Right renal cortex interstitium (tissue), 3 donors: ENCODE measurements at places on chromosomes 7 and 10. TPM values are rescaled to one million over a fixed set of nuclear protein-coding genes. Genes with fewer than 3 reads are reported as not detected.

- DNase-seq: no peak
These were observed 87.3 kb downstream of the MTPN start for GRCh38 chr7:135889823-135890222.

- DNase-seq: peak; percentile 15
These were observed 604 bp upstream of the SHTN1 start for GRCh38 chr10:117005527-117006055.

GRCh38 chr10:27500886-27501285, 3.2 kb upstream of the RAB18 start:
- DNase-seq: no peak

- no peak for DNase-seq
These were observed 8.6 kb upstream of the CALML3 start for GRCh38 chr10:5515948-5516761.

SORBS1 gene
- 26.6 TPM for polyA plus RNA-seq

CUZD1 gene
- polyA plus RNA-seq: 2.3 TPM

EEPD1 gene
- 6.4 TPM for polyA plus RNA-seq

COL26A1 gene
- 20.8 TPM for polyA plus RNA-seq
